Activated naive CD4-positive, alpha-beta T cell treated with anti-CD3 and anti-CD28 coated beads, Interleukin-2, amount 50 U/mL, for 72 hours (primary cell): ENCODE measurements at places on chromosomes 12 and 14. TPM values are rescaled to one million over a fixed set of nuclear protein-coding genes. Genes with fewer than 3 reads are reported as not detected.

The ALKBH1 gene
- total RNA-seq: 17.2 TPM

The NRIP2 gene
- total RNA-seq: not detected

The ANGEL1 gene
- total RNA-seq: 15.4 TPM

- DNase-seq: peak; percentile 58
These were observed 2.7 kb downstream of the BHLHE41 start for GRCh38 chr12:26122061-26122680.

DNA sequence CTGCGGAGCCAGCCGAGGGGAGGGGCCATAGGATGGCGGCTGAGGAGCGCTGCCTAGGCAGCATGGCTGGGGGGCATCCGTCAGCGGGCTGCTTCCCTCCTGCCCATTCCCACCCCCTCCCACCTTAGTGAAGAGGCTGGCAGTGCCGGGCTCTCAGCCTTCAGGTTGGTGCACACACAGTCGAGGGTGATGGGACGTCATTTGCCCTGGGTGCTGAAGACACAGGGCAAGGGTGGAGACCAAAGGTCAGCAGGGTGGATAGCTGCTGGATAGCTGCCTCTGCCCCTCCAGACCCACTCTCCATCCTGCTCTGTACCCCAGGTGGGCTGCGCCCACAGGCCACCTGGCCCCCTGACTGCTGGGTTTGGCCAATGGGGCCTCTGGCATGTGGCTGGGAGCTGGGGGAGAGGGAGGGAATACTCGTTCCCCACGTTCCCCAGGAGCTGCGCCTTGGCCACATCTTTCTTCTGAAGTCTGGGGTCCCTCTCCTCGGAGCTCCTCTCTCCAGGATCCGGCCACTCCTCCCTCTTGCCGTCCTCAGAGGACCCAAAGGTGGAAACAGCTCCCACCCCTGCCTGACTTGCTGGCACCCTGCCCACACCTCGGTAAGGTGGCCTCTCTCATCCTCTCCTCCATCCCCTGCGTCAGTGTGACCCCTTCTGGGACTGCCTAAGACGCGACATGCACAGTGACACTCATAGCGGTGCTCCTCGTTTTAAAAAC lies 11.2 kb upstream of the CDC42BPB start:
- DNase-seq: no peak

DNA sequence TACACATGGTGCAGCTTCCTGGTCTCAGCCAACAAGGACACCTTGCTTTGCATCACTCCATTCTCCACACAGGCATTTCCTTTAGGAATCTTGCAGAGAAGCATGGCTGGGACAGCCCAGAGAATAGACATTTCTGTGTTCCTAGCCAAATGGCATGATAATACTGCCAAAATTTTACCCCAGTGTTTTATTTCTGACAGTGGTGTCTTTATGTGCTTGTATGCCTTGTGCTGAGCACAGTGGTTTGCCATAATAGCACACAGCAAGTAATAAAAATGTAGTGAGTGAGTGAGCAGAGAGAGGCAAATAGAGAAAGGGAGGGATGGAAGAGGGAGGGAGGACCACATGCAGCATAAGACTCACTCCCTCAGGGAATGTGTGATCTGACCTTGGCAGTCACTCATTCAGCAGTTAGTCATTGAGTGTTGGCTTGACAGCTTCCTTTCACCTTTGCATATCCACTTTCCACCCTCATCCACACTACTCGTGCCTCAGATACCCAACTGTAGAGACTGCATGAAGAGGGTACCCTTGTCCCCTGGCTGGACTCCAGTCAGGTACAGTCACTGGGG lies 212.8 kb upstream of the CCDC196 start:
- no peak for DNase-seq

- peak; percentile 14 for DNase-seq
These were observed 110.0 kb upstream of the RESF1 start for GRCh38 chr12:31849090-31849687.
